ENCODE measurements at places on chromosomes 5 and 9. TPM values are rescaled to one million over a fixed set of nuclear protein-coding genes. Genes with fewer than 3 reads are reported as not detected.
A peak's percentile ranks its signal among the peaks of the same experiment; 100 is the strongest.

DNA sequence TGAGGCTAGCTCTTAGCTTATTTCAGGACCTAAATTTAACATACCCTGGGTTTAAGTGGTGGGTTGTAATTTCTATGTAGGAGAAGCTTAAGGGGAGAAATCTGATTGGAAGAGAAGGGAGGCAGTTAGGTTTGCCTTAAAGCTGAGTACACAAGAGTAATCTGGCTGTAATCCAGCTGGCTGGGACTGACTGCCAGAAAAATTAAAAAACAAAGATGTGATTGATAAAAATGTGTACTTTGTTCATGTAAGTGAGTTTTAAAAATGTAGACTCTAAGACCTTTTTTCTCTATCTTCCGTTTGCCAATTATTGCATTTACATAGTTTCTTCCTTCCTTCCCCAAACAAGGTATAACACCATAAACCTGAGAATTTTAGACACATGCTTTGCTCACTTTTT, 17.5 kb upstream of the MSMP start:
- no peaks in the 10 kb centered on the region for H3K36me3 ChIP-seq
- no peaks in the 10 kb centered on the region for H3K4me1 ChIP-seq
- H3K27me3 ChIP-seq, result no peaks in the 10 kb centered on the region
- no peak overlapping the region for H3K4me3 ChIP-seq
- DNase-seq, result no peak

DNA sequence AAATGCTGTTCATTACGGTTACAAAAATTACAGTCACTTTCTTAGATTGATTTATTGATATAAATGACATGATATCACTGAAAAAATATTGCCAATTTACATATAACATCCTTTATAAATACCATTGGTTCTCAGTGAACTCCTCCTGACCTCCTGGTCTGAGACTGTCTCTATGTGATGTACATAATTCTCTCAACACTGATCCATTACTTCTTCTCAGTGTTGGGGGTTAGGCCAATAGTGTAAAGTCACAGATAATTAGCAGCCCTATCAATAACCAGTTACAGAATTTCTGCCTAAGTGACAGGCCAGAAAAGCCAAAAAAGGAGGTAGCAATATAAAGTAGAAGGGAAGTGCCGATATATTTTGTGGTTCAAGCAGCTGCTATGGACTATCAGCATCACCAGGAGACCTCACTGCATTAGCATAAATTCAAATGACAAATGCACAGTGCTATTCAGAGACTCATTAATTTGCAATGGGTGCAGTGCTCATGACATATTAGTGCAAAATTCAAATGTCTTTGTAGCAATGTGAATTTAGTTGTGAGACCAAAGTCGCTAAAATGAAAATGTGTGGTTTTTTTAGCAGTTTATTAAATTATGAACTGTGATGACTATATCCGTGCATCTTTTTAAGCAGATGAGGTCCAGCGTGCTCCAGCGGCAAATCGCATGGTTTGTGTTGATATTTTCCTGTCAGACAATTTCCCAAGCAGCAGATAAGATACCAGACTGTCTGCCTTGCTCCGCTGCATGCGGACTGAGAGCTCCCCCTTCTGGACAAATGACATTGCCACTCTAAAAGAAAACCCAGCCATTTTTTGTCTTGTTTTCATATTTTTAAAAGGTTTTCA, 144.6 kb downstream of the CETN3 start:
- no peak overlapping the region for H3K4me3 ChIP-seq
- H3K27ac ChIP-seq, result no peak overlapping the region
- DNase-seq, result peak; percentile 57
- peaks cover 18% of the 10 kb centered on the region for H3K4me1 ChIP-seq

- no peak overlapping the region for H3K27ac ChIP-seq
- no peak overlapping the region for H3K4me3 ChIP-seq
- DNase-seq, result peak; percentile 22
These were observed 218.7 kb downstream of the IRX2 start for GRCh38 chr5:2532809-2533208.

Gene NDUFA8
- total RNA-seq, result 38.5 TPM

DNA sequence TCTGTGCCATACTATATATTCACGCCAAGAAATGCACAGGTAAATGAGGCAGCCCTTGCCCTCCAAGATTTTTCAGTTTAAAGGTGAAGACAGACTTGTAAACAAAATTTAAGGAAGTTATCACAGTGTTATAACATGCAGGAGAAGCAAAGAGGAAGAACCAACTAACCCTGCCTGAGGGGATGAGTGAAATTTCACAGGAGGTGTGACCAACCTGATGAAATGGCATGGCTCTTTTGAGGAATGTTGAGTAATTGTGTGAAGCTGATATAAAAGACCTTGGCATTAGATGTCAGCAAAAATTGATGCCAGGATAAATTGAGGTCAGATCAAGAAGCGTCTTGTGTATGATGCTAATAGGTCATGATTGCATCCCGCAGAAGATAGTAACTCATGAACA, 86.5 kb downstream of the HCN1 start:
- H3K27ac ChIP-seq, result no peak overlapping the region
- DNase-seq, result no peak
- no peaks in the 10 kb centered on the region for H3K36me3 ChIP-seq
- H3K4me3 ChIP-seq, result no peak overlapping the region
- H3K27me3 ChIP-seq, result no peaks in the 10 kb centered on the region

Gene RMND5B
- 44.6 TPM for total RNA-seq
